ENCODE measurements at places on chromosomes 4 and X.

- DNase-seq: no peak
These were observed 497 bp upstream of the THAP9 start for GRCh38 chr4:82900066-82900410.

- DNase-seq: peak; percentile 7
These were observed 15.5 kb upstream of the CYLC1 start for GRCh38 chrX:83845397-83845796.

- DNase-seq: no peak
These were observed 25.6 kb upstream of the SLC25A4 start for GRCh38 chr4:185117300-185117934.

DNA sequence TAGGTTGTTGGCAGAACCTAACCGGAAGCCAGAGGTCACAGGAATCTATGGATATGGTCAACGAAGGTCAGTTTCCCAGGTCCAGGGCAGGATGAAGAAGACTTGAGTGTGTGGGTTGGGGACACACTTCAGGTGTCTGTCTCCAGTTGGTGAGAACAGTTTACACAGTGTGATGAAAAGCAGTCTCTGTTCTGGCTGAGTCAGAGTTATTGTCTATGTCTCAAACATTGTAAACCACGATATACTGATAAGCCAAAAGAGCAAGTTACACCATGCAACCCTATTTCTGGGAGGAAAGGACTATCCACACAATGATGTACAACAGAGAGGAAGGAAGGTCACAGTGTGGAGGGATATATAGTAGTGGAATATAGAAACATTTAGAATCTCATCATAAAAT, 187.1 kb upstream of the C1QTNF7 start:
- DNase-seq: peak; percentile 74

DNA sequence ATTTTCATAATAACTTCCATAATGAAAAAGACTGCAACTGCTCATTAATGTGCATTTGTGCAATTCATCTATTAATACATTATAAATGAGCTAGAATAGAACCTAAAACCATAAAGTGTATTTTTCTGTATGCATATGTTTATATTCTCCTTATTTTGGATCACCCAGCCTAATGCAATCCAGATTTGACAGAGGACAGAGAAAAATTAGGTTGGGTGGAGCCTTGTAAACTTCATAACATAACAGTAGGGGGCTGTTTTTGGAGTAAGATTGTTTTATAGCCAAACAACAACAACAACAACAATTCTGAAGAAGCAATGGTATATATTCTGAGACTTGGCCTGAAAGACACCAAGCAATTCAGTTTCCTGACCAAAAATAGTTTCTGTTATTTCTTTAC, 615.3 kb upstream of the SLIT2 start:
- no peak for DNase-seq

- no peak for DNase-seq
These were observed 134.1 kb upstream of the ELOVL6 start for GRCh38 chr4:110332483-110332882.

DNA sequence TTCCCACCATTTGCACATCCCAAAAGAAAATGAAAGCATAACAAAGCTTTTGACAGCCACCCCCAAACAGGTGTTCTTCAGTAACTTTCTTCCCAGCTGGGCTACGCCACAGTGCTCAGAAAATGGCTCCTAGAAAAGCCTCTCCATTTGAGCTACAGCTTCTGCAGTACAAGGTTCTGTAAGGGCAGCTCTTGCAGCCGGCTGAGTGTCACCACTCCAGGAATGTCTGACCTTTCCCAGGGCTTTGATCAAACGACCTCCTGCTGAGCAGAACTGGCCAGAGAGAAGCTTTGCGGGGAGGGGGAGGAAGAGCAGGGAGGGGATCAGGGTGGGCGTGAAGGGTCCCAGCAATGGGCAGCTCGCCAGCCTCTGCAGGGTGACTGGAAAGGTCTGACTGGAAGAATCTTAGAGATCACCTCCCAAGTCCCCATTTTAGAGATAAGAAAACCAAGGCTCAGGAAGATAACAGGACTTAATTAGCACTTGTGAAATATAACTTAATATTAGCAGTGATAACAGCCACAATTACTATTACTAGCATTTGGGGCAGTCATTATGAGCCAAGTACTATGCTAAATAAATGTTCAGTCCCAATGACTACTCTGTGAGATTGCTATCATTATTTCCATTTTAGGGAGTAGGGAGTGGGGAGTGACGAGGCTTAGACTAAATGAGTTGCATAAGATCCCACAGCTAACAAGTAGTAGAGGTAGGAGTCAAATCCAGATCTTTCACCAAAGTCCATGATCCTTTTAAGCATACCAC, 51.1 kb downstream of the LEF1 start:
- DNase-seq: peak; percentile 35

DNA sequence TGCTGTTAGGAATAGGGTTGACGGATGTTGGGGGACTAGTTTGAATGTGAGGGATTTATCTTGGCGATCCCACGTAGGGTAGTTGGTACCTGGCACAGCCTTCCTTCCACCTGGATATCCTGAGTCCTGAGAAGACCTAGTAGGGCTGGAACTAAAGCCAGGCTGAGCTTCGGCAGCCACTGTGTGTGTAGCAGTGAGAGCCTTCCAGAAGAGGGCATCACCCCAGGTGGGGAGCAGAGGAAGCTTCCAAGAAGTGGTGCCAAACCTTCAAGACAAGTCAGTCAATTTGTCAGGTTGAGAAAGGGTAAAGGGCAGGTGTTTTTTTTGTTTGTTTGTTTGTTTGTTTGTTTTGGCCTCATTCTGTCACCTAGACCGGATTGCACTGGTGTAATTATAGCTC, 1.2 kb upstream of the FGFBP2 start:
- DNase-seq: no peak

DNA sequence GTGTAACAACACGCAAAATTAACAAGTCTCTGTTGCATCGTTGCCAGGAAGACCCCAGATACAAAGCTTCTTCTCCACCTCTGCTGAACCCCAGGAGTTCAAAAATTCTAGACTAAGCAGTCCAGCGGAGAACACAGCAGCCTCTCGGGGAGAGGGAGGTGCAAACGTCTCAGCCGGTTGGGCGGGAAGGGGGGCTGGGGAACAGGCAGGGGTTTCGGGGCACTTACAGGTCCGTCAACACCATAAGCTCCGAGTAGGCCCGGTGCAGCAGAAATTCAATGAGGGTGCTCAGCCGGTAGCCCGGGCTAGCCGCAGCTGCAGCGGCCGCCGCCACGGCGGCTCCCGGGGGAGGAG, 394 bp downstream of the MED14 start:
- peak; percentile 24 for DNase-seq

GRCh38 chr4:5955201-5955821, 62.4 kb upstream of the CRMP1 start:
- no peak for DNase-seq

GRCh38 chr4:14337892-14338584, 664.2 kb upstream of the CPEB2 start:
- no peak for DNase-seq

- DNase-seq: peak; percentile 39
These were observed 46.6 kb downstream of the CD40LG start for GRCh38 chrX:136694431-136695087.

DNA sequence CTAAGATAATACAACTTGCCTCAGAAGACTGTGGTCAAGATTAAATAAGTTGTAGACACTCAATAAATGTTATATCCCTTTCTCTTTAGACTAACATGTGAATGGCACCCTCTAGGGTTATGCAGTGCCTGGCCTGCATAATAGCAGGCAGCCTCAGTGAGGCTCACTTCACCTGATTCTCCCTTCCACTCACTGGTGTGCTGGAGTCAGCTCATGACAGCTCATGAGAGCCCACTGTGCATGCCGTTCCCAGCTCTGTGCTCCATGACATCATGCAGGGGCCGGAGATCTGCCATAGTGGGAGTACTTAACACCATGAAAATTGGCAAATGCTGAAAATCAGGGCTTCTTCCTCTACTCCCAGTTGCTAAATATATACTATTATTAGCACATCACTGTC, 64.5 kb downstream of the TEC start:
- DNase-seq: peak; percentile 27

DNA sequence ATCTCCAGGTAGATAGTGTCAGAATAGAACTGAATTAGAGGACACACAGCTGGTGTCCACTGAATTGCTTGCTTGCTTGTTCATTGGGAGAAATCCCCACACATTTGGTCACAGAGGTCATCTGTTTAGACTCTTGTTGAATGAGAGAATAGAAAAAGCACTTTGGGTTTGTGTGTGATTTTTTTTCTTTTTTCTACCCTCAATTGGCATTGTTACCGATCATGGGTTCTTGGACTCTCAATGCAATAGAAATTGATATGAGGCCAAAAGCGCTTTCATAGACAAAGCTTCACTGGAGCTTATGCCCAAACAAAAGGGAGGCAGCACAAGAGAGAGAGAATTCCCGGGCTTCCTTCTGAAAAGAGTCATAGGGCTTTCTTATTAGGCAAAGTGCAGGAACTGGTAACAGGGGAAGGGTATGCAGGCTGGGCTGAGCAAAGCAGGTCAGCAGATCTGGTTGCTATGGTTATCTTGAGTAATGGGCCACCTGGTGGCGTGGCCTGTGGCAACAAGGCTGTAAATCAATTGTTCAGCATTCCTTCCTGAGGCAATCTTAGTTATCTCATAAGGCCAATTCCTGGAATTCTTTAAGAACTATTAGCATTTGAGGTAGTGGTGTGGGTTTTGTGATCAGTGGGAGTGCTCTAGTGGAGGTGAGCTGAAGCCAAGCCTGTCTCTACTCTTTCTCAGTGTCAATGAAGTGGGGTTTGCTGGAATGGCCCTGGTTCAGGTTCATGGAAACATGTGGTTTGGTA, 5.3 kb upstream of the GPR82 start:
- DNase-seq: no peak

DNA sequence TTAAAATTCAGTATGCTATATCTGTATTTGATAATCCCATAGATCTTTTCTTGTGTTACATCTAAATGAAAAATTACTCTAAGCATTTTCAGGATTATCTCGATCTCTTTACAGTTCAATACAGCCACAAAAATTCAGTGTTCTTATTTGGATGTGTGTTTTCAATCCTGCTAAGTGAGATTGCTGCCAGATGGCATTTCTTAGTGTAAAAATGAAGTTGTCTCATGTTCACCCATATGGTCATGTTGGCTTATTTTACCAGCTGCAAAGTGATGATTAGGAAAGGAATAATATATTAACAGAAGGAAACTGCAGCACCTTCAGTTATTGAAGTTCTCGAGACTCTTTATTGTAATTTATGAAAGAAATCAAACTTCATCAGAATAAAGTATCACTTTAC, 12.1 kb upstream of the FAM47A start:
- no peak for DNase-seq

DNA sequence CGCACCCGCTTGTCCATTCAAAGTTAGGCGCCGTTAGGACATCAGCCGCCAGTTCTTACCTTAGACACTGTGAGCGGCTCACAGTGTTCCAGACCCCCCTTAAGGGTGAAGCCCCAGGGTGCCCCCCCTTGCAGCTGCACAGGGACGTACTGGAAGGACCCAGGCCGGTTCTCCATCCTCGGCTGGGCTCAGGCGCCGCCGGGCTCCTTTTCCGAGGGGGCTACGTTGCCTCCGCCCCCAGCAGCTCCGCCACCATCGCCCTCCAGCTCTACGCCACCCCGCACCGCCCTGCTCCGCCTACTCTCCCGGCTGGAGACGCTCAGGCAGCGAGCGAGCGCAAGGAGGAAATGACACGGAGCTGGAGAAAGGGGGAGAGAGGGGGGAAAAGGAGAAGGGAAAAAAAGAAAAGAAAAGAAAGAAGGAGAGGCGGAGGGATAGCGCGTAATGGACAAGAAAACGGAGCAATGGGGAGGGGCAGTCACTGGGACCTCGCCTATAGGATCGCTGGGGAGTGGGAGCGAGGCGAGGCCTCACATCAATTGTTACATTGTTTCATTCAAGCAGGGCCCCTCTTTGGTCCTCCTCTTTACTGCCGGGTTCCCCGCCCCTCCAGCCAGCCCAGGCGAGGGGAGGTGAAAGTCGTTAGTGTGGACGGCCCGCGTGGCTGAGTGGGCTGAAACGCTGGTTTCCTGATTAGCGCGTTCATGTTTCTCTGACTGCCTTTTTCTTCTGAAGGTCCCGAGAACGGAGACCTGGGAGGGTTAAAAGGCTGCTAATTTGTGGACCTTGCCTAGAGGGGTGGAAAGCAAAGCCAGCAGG, at the start of gene SHROOM4:
TSS of gene SHROOM4 (minus strand) at position 352 of the 819 bp plus-strand sequence. CDS start at position 176, 176 bp downstream.
- DNase-seq: peak; percentile 83

- peak; percentile 50 for DNase-seq
These were observed at the start of gene GPRIN3 for GRCh38 chr4:89307446-89308160. GPRIN3 (minus strand) TSS chr4:89307800; CDS start chr4:89250110, 57,690 bp downstream.

- peak; percentile 34 for DNase-seq
These were observed 661 bp downstream of the SPIN4 start for GRCh38 chrX:63350465-63350877.

DNA sequence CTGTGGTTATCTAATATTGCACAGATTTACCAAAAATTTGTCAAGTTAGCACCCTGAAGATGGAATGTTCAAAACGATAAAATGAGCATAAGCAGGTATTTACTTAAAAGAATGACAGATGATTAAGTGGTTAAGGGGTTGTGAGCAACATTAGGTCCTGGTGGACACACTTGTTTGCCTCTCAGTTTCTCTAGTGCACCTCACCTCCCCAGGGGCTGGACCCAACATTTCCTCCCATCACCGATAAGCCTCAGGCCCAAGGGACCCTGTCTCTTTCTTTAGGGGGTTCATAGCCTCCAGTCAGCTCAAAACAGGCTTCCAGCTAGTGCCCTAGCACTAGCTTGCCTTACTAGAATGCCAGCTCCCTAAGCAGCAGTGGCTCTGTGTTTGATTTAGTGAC, 88.0 kb downstream of the ATP11C start:
- no peak for DNase-seq

GRCh38 chr4:16122308-16122711, 38.5 kb upstream of the PROM1 start:
- no peak for DNase-seq

DNA sequence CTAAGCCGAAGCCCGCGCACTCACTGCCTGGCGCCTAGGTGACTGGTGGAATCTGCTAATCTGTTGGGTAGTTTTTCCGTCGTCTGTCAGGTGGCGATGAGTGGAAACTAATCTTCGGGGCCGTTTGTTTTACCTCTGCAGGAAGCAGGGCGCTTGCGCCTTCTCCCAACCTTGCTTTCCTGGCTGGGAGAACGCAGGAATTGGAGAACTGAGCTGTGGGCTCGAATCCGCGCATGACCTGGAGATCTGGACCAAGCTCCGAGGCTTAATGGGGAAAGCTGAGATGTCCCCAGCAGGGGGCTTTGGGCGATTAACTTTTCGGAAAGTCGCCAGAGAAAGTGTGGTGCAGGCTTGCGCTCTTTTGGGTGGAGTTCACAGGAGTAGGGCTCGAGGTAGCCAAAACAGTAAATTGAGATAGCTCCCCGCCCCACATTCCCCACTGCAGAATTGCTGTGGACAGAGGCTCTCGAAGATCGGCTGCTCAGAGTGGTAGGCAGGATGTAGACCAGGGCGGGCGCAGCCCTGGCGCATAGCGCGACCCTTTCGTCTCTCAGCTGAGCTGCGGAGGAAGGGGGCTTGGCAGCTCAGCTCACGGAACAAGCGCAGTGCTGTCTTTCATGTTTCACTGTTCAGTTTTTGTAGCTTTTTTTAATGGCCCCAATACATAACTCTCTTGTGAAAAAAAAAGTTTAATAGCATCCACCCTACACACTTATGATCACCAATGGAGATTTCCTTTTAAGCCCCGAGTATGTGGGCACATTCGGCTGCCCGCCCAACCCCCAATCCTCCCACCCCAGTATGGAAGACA, 2.7 kb upstream of the FGF5 start:
- DNase-seq: peak; percentile 18

GRCh38 chrX:48540028-48540375, 488 bp downstream of the TBC1D25 start:
- DNase-seq: peak; percentile 46
